NCI-H2171 (cell line): ENCODE measurements at places on chromosomes 12 and 14.

DNA sequence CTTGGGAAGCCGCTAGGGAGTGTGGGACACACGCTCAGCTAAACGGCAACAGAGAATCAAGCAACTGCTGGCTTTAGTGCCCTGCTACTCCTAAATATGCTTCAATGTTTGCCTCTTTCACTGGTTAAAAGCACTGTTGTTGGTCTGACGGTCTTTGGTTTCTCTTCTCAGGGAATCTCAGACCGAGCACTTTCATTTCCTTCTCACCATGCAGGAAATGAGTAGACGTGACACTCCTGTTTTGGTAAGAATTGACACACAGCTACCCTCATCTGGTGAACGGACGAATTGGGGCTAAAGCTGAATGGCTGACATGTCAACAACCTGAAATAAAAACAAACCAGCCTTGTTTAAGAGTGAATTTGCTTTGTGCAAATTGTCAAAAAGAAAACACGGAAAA is 57.5 kb upstream of the PIWIL1 start:
- no peak for DNase-seq

- no peak for DNase-seq
Observed at GRCh38 chr12:110344657-110345056, 58.9 kb downstream of the ANAPC7 start.

DNA sequence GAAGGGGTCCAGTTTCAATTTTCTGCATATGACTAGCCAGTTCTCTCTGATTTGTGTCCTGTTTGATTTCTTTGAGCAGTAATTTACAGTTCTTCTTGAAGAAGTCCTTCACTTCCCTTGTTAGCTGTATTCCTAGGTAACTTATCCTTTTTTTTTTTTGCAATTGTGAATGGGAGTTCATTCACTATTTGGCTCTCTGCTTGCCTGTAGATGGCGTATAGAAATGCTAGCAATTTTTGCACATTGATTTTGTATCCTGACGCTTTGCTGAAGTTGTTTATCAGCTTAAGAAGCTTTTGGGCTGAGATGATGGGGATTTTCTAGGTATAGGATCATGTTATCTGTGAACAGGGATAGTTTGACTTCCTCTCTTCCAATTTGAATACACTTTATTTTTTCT is 77.6 kb upstream of the NID2 start:
- no peak for DNase-seq

DNA sequence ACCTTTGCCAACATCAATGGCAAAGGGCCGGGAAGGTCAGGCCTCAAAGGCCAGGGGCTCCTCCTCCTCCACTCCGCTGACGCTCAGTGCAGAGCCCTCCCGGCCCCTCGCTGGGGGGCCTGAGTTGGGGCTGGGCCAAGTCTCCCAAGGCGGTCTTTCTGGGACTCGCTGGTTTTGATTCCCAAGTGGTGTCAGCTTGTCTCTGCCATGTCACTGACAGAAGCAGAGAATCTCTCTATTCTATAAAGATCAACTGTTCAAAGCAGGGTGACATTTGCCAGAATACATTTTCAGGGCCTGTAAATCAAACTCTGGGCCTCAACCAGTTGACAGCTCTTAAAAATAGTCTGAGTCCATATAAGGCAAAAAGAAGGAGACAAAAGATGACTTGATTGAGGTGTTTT is 75.9 kb downstream of the CCDC88C start:
- no peak for DNase-seq

- DNase-seq: no peak
Observed at GRCh38 chr12:39632670-39633069, 13.1 kb upstream of the ABCD2 start.

- no peak for DNase-seq
Observed at GRCh38 chr12:11745113-11745512, 95.6 kb downstream of the ETV6 start.

- no peak for DNase-seq
Observed at GRCh38 chr14:54104601-54105145, 148.0 kb upstream of the BMP4 start.

DNA sequence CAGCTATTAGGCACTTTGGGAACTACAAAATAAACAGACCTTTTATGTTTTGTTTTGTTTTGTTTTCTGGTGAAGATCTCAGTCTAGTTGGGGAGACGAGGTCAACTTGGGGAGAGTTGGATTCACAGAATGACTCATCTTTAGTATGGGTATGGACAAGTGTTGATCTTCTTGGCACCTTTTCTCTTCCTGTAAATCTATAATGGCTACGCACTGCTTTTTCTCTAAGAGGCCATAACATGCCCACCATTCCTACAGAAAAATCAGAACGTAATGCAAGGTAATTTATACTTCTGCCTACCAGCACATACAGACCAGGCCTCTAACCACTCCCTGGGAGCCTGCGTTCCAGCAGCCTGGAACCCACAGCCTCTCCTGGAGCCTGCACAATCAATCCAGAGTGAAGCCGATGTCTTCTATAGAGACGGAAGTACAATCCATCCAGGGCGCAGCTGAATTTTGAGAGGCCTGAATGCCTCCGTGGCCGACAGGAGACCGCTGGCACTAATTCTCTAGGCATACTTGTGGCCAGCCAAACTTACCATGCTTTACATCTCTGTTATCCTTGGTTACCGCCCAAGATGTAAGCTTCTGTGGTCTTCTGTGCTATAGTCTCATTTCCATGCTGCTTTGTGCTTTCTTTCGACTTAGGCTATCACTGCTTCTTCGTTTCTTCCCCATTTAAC is 717 bp downstream of the PPHLN1 start:
- no peak for DNase-seq

DNA sequence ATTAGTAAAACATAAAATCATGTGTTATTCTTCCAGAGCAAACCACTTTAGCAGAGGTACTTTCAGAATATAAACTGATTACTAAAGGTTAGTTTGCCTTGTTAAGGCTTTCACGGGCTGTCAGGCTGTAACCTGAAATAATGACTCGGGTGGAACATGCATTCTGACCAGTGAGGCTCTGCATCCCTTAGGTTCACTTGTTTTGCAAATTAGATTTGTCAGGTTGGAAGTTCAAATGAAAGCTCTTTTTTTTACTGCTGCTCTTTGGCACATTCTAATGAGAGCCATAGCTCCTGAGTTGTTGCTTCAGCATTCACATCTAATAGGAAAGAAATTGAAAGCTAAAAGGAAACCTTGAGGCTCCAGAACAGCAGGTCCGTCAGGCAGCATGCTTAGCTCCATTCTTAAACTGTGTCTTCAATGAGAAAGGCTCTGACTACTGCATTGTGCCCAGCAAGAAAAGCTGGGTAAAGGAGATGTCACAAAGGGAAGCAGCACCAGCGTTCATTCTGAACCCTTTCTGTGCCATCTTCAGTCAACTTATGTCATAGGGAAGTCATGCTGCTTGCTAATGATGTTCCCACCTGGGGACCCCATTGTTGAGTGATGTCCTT is 445.5 kb upstream of the FBXO33 start:
- DNase-seq: no peak

GRCh38 chr12:51934080-51934479 is 17.4 kb upstream of the ACVR1B start:
- DNase-seq: no peak

GRCh38 chr12:66603461-66603860 is 75.4 kb downstream of the GRIP1 start:
- no peak for DNase-seq

DNA sequence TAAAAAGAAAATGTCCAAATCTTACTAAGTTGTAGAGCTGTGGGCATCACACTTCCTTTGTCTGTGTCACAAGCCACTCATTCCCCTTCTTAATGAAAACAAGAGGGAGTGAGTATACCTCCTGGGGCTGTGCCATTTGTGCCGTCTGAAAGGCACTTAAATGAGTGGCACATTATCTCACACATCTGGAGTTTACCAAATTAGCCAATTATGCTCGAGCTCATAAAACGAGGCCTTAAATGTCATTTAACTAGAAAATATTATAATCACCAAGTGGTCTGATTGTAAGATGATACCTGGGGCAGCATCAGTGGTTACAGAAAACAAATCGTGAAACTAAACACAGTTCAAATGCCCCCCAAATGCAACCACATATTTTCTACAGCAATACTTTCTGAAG is 146.1 kb downstream of the PAX9 start:
- DNase-seq: peak; percentile 56

DNA sequence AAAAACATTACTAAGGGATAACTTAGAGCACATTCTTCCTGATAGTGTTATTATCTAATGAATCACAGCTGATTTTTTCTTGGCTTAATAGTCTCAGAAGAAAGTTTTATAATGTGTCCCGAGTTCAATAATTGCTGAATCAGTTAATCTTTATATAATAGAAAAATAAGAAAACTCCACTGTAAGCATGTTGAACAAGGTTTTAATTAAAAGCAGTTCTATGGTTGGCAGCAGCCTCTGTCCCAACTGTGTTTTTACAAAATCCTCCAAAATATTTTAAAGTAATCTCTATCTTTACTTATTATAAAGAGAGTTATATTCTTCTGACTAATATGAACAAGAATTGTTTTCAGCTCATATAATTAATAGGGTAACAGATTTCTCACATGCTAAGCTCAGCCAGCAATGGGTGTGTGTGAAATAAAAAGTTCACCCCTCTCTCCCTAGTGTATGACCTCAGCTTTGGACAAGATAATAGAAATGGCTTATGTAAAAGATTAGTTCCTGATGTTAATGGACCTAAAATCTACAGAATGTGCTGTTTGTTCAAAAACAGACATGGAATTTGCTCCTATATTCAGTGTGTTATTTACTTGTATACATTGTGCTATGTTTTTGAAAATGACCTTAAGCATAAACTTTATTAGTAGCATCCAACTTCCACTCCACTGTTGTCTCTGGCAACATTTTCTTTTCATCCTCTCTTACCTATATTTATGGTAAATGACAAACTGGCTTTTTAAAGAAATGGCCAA is 67.1 kb upstream of the DCN start:
- DNase-seq: no peak

DNA sequence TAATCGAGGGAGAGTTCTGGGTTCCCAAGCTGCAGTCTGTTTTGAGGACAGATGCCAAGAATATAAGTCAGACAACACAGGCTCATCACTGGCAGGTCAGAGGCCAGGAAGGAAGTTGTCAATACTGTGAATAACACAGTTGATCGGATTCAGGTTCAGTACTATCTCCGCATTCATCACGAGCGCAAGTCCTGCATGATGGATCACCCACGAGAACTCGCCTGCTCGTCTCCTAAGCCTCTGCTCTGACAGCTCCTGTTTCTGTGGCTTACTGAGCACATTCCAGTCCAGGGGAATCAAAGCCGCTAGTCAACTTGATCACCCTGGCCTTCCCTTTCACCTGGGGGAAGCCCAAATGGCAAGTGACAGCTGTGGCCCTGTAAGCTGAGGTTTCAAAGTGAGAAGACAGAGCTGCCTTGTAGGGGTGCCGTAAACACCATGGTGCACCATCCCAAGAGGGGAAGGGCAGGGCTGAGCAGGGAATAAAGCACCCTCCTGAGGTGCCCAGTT is 60.1 kb upstream of the DICER1 start:
- no peak for DNase-seq

DNA sequence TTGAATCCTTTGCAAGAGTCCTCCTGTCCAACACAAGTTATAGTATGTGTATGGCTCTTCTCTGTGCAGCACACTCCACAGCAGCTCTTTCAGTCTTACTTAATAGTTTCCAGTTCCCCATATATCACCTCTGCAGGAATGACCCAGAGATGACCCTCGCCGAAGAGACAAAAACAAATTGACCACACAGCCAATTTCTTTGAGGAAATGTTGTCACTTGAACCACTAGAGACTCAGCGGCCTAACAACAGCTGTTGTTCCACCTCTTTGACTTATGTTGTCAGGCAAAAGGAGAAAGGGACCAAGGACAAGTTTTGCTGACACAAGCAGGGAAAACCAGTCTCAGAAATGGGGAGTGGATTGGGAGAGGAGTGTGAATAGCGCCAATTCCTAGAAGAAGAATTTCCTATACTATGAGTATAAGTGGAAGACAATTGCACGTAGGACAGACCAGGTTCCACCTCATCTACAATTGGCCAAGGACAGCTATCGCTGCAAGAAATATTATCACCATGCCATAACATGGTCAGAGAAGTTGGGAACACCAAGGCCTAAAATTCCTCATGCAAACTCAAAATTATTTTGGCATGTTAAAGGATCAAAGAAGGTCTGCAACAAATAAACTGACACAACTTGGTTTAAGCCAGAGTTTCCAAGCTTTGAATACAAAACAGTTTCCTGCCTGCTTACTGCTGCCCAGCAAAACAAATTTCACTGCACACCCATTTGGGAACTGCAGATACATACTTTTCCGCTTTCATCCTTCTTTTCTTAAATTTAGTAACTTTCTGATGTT is 41.7 kb upstream of the ITPR2 start:
- no peak for DNase-seq

DNA sequence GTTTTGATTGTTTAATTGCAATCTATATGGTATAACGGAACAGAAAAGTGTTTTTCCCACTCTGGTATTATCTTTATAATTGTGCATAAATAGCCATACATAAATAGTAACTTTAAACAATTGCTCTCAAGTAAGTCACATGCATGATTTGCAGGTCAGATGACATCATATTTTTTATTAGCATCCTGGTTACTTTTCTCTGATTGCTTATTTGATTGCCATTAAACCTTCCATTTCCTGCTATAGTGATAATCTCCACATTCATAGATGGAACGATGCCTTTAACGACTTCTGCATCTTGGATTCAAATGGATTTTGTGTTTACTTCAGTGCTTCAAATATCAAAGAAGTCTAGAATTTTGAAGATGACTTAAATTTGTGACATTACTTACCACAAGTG is 3.5 kb upstream of the KLRK1 start:
- no peak for DNase-seq

DNA sequence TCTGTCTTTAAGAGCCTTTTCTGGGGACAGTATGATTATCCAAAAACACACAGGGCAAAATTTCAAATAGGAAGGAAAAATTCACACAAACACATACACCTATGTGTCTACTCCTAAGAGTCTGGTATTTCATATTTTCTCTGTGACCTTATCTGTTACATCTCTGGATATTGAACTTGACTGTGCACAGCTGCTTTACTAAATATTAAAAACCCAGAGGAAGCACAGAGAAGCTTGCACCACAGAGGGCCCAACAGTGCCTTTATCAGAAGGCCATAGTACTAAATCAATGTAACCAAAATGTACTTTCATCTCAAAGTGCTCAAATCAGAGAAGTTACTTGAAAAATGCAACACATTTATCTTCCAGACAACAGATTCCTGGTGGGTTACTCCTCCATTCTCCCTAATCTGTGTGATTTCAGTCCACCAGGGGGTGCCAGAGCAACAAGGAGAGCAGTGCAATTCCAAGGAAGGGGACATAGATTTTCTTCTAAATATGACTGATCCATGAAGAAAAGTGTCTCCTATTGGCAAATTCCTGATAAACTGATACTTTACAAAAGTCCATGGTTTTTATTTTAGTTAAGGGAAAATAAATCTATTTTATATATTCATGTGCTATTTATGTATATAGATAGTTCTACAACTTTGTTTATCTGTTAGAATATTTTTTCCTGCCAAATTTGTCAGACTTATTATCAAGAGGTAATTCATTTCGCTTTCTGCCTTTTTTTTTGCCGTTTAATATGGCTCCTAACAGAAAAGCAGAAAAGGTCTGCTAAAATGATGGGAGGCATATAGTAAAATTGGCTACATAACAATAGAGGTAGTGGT is 617.6 kb downstream of the LRFN5 start:
- peak; percentile 72 for DNase-seq
